ENCODE measurements at places on chromosomes 1 and 21.

DNA sequence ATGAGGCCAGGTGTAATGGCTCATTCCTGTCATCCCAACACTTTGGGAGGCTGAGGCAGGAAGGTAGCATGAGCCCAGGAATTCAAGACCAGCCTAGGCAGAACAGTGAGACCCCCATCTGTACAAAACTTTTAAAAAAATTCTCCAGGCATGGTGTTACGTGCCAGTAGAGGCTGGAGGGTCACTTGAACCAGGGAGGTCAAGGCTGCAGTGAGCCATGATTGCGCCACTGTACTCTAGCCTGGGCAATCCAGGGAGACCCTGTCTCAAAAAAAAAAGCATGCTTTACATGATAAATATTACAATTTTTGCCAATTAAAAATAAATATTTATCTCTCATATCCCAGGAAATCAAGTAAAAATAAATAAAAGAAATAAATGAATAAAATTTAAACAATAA, 17.6 kb upstream of the VPS45 start:
- no peak for DNase-seq

- peak; percentile 25 for DNase-seq
Observed at GRCh38 chr21:38440746-38441145, 57.5 kb downstream of the ERG start.

DNA sequence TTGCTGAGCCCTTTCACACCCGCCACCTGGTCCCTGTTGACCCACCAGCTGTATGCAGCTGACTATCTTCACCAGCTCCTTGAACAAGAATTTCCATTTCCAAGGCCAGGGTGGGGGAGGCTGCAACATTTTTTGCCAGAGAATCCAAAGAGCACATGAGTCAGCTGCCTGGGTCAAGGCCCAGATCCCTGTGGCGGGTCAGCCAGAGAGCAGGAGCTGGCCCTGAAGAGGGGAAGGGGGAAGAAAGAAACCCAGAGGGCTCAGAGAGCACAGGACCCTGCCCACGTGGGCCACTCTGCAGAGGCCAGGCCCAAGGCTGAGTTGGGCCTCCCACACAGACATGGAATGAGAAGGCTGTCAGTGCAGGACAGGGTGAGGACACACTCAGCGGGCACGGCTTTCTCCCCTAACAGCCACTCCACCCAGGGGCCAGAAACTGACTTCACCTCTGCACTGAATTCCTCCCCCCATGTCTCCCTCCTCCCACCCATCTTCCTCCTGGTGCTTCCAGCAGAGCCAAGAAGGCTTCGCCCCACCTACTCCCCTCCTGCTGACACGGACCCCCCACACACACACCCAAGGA, 28.9 kb downstream of the S100A6 start:
- DNase-seq = peak; percentile 93

- peak; percentile 81 for DNase-seq
Observed at GRCh38 chr1:156805766-156806511, 10.7 kb downstream of the SH2D2A start.

- no peak for DNase-seq
Observed at GRCh38 chr1:42145764-42146625, 7.2 kb upstream of the GUCA2B start.

GRCh38 chr1:186659890-186660341, 20.3 kb downstream of the PTGS2 start:
- no peak for DNase-seq

GRCh38 chr1:65189576-65190115, 41.6 kb downstream of the AK4 start:
- DNase-seq = peak; percentile 74

GRCh38 chr1:41411229-41411628, 50.0 kb downstream of the FOXO6 start:
- no peak for DNase-seq

DNA sequence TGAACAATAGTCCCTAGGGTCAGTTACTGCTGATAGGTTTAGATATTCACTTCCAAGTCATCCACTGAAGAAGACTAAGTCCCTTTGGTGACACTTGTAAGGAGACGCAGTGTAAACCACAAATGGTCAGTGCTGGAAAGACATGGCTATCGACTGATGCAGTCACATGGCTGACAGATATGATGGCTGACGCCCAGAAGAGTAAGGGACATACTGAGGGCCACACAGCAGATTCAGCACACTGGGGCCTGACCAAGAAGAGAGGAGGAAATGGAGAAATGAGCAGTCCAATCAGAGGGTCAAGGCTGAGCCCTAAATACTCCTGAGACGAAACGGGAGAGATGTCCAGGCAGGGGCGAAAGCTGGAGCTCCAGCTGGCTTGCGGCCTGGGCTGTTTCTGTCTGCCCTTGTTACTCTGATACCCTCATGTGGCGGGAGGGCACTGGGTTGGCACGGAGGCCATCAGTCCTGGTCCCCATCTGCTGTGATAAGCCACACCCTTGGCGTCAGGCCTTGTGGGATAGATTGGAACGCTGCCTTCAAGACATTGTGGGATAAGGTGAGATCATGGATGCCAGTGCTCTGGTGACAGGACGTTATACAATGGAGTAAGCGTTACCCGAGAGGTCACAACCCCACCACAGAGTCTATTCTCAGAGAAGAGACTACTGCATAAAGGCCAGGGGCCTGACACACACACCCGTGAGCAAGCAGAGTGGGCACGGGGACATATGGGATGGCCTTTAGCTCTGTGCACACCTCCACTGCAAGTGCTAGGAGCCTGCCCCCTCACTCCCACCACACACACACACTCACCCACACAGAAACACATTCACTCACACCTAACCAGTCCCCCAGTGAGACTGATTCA, 158.4 kb downstream of the TRABD2B start:
- DNase-seq = no peak

DNA sequence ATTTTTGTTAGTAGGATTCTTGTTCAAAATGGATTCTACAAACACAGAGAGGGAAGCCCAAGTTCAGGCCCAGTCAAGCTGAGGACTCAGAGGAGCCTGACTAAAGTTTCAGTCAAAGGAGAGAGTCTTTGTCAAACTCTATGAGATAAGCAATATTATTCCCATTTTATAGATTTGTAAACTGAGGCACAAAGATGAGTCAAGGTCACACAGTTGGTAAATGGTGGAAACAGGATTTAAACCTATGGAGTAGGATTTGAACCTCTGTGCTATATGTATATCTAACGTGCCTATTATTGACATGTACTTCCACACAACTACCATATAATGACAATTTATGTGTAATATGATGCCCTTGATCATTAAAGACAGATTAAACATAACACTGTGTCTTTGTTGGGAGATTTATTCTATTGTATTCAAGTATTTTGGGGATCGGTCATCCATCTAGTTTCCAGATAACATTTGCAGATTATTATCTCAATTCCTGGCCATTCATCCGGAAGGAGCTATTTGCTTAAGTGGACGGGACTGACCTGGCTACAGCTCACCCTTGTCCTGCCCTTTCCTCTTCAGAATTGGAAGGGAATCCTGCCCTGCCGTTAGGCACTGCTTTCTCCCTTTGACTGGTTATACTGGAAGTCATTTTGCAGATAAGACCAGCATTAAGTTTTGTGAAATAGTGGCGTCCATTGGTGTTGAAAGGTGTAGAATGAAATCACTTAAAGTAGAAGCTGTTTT, 86.1 kb upstream of the LMO4 start:
- no peak for DNase-seq

DNA sequence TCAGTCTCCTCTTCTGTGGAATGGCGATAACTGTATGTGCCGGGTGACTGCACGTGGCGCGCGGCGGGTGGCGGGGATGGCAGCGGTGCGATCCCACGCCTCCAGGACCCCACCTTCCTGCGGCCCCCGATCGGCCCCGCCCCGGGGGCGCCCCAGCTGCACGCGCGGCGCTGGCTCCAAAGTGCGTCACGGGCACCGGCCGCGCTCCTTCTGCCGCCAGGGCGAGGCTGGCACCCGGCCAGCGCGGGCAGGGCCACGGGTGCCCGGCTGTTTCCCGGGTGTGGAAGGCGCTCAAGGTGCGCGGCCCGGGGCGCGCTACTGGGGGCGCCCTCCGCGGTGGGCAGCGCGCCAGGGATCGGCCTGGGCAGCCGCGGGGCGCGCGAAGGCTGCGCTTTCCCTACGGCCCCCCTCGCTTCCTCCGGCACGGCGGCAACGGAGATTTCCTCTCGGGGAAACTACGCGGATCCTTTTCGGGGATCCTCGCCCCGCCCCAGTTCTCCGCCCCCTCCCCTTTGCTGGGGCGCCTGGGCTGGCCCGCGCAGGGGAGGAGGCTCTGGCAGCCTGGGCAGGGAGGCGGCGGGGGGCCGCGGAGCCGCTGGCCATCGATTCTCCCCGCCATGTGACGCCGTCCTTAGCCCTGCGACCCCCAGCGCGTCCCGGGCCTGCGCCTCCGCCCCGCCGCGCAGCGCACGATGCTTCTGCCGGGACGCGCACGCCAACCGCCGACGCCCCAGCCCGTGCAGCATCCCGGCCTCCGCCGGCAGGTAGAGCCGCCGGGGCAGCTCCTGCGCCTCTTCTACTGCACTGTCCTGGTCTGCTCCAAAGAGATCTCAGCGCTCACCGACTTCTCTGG, at the start of gene EVA1C:
EVA1C (plus strand) TSS at position 545 of the 853 bp plus-strand sequence; CDS start at position 693, 148 bp downstream.
- peak; percentile 53 for DNase-seq

DNA sequence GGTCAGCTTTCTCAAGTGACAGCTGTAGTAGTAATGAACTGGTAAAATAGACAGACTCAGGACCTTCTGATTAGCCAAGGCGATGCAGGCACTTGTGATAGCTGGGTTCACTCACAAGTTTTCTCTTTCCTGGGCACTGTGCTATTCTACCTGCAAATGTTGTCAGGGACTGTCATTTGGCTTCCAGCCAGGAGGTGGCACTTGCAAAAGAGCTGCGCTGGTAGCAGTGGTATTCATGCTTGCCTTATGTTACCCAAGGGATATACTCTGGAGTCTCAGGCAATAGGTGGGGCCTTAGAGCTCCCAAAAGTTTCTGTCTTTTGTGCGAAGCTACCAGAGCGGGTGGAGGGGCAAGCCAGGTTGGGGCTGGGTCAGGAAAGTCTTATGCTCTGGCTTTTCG, 23.5 kb downstream of the IFI44 start:
- DNase-seq = no peak

- DNase-seq = no peak
Observed at GRCh38 chr1:57319165-57319564, 104.7 kb downstream of the DAB1 start.

- peak; percentile 54 for DNase-seq
Observed at GRCh38 chr1:51331206-51332100, 1.1 kb upstream of the TTC39A start.

GRCh38 chr1:32998997-32999396, 34.4 kb upstream of the RNF19B start:
- no peak for DNase-seq

GRCh38 chr1:11487196-11487751, 8.3 kb downstream of the DISP3 start:
- DNase-seq = no peak

GRCh38 chr1:39173119-39173994, 31.1 kb upstream of the MACF1 start:
- DNase-seq = no peak

GRCh38 chr1:36481771-36482723, 666 bp downstream of the CSF3R start:
- DNase-seq = no peak

- DNase-seq = peak; percentile 16
Observed at GRCh38 chr1:169595764-169596711, 9.8 kb upstream of the F5 start.

GRCh38 chr1:206833801-206834200, 31.6 kb upstream of the IL20 start:
- DNase-seq = no peak

DNA sequence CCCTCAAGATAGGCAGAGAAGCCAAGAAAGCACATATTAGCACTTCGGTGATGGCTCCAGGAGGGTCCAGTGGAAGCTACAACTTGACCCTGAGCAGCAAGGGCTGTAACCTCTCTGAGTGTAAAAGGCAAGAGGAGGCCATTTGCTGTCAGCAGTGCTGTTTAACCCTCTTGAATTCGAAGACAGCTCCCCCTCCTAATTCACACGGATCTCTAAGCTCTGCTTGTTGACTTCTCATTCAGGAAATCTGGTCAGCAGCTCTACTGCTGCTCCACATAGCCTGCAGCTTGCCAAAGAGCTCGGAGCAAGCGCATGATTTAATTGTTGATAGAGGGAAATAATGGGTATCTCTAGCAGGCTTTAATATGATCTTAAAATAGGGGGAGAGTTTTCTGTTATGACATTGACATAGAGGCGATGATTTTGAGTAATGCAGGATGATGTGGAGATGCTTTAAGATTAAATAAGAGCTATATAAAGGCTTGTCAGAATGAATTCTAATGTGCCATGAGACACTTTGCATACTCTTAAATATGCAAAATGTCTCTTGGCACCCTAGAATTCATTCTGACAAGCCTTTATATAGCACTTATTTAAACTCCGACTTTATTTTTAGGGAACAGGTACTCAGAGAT, 79.4 kb upstream of the USH2A start:
- DNase-seq = no peak

- DNase-seq = no peak
Observed at GRCh38 chr1:189654906-189655305, 822.8 kb downstream of the BRINP3 start.

GRCh38 chr21:20169812-20170576, 828.2 kb upstream of the NCAM2 start:
- DNase-seq = no peak

DNA sequence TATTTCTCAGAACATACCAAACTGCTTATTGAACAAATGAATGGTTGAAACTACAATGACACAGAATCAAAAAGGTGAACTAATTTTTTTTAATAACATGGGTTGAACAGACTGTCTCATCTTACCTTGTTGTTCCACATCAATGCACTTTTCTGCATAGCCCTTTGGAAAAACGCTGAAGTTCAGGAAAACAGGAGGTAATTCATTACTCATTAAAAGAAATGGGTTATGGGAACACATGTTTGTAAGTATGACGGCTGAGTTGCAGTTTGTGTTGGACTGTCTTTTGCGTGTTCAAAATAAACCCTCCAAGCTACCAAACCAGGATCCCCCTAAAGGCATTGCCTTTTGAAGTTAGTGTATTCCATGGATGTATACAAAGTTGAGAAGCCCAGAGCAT, 514.9 kb upstream of the PKN2 start:
- DNase-seq = no peak

GRCh38 chr1:35603941-35604340, 30.8 kb downstream of the TFAP2E start:
- no peak for DNase-seq

DNA sequence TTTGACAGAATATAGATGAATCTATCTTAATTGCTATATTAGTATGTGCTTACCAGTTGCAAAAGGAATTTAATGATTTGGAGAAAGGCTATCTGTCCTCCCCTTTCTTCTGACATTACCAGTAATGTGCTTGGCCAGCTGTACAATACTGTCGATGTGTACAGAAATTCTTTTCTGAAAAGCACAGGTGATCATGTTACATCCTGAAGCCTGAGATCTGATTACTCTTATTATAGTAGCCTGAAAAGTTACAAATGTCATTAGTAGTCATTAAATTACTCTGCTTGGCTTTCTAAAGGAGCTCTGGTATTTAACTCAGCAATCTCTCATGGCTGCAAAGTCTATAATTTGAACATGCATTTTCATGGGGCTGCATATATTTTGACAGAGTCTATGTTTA, 209.8 kb downstream of the PTPRC start:
- peak; percentile 45 for DNase-seq

All from LHCN-M2 (cell line).